Pancreas (tissue), 10 donors: ENCODE measurements at places on chromosomes 2 and 18. TPM values are rescaled to one million over a fixed set of nuclear protein-coding genes. Genes with fewer than 3 reads are reported as not detected.

The ALPP gene
- total RNA-seq: not detected

The DIS3L2 gene
- total RNA-seq: 13.0 TPM

The KCTD1 gene
- total RNA-seq: 9.2 TPM

The CCDC148 gene
- 0.58 TPM for total RNA-seq

The KIDINS220 gene
- total RNA-seq: 34.3 TPM

The POTEF gene
- not detected for total RNA-seq

The HDHD2 gene
- total RNA-seq: 28.0 TPM

The ATP6V1C2 gene
- 0.06 TPM for total RNA-seq

- H3K36me3 ChIP-seq: no peaks in the 10 kb centered on the region
- H3K4me1 ChIP-seq: no peaks in the 10 kb centered on the region
- H3K4me3 ChIP-seq: no peak overlapping the region
- no peak for DNase-seq
- H3K27ac ChIP-seq: no peak overlapping the region
Measured at GRCh38 chr2:161426455-161426921, 10.4 kb downstream of the TBR1 start.

- H3K4me3 ChIP-seq: no peak overlapping the region
- H3K27ac ChIP-seq: no peak overlapping the region
- no peaks in the 10 kb centered on the region for H3K36me3 ChIP-seq
- H3K4me1 ChIP-seq: peaks cover 30% of the 10 kb centered on the region
Measured at GRCh38 chr2:172467382-172467781, 40.0 kb downstream of the ITGA6 start.

- no peaks in the 10 kb centered on the region for H3K27me3 ChIP-seq
- H3K36me3 ChIP-seq: no peaks in the 10 kb centered on the region
- peaks cover 39% of the 10 kb centered on the region for H3K4me1 ChIP-seq
- peak; percentile 69 for DNase-seq
- peak overlapping the region; percentile 61 for H3K27ac ChIP-seq
- no peak overlapping the region for H3K4me3 ChIP-seq
Measured at GRCh38 chr2:85470850-85471800, 52.6 kb downstream of the SH2D6 start.

- no peak overlapping the region for H3K4me3 ChIP-seq
- no peak overlapping the region for H3K27ac ChIP-seq
- H3K36me3 ChIP-seq: no peaks in the 10 kb centered on the region
- peaks cover 17% of the 10 kb centered on the region for H3K4me1 ChIP-seq
Measured at GRCh38 chr2:168346725-168347477, 99.5 kb upstream of the STK39 start.

DNA sequence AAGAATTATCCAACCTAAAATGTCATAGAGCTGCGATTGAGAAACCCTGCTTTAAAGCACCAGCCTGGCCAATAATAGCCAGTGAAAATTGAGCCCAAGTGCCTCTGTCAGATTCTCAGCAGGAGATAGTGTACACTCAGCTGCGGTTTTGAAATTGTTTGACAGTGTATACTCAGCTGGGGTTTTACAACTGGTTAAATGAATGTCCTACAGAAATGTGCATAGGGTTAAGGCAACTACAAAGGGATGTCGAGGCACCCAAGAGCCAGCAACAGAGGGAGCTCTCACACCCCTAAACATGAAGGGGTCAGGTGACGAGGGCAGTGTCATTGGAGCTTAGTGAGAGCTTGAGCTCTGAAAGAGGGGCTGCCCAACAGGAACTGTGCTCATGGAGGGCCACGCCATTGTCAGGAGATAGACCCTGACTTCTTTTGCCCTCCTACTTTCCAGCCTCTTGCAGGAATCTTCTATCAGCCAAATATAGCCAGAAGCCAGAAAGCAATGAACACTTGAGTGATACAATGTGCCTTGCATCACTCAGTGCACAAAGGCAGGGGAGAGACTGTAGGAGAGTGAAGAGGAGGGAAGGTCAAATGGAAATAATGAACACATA lies 15.1 kb downstream of the ACTG2 start:
- no peaks in the 10 kb centered on the region for H3K27me3 ChIP-seq
- no peak overlapping the region for H3K27ac ChIP-seq
- no peak overlapping the region for H3K4me3 ChIP-seq
- DNase-seq: no peak

DNA sequence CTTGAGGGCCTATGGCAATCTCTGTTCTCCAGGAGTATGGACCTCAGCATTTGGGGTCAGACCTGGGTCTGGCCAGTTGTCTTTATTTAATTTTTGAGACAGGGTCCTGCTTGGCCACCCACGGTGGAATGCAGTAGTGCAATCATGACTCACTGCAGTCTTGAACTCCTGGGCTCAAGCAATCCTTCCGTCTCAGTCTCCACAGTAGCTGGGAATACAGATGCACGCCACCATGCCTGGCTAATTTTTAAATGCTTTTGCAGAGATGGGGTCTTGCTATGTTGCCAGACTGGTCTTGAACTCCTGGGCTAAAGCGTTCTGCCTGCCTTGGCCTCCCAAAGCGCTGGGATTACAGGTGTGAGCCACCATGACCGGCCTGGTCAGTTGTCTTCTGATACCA lies 46.4 kb upstream of the INHBB start:
- H3K36me3 ChIP-seq: no peaks in the 10 kb centered on the region
- H3K27ac ChIP-seq: no peak overlapping the region
- no peak overlapping the region for H3K4me3 ChIP-seq
- DNase-seq: no peak
- no peaks in the 10 kb centered on the region for H3K27me3 ChIP-seq

- H3K27ac ChIP-seq: no peak overlapping the region
- no peaks in the 10 kb centered on the region for H3K4me1 ChIP-seq
- no peak for DNase-seq
- H3K4me3 ChIP-seq: no peak overlapping the region
- no peaks in the 10 kb centered on the region for H3K36me3 ChIP-seq
Measured at GRCh38 chr2:237558961-237559641, 7.3 kb upstream of the PRLH start.

DNA sequence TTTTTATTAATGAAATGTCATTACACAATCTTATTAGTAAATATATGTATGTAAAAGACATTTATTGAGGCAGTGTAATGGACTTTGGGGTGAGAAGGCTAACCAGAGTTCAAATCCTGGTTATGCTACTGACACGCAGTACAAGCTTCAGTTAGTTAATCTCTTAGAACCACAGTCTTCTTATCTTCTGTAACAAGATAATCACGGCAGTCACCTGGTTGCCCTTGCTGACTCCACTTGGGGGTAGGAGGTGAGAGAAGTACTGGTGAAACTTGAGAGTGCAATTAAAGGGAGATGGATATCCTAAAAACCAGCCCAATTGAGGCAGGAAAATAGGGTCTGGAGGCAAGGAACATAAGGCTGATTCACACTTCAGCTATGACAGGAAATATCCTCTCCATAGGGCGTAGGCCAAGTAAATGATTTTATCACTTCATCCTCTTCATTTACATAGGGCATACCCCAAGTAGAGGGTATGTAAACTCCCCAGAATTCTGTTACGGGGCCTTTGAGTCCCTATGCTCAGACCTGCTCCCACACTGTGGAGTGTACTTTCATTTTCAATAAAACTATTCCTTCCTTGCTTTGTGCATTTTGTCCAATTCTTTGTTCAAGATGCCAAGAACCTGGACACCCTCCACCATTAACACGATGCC lies 21.3 kb downstream of the SKA1 start:
- H3K4me3 ChIP-seq: no peak overlapping the region
- H3K4me1 ChIP-seq: no peaks in the 10 kb centered on the region
- no peak for DNase-seq
- no peak overlapping the region for H3K27ac ChIP-seq
- H3K27me3 ChIP-seq: no peaks in the 10 kb centered on the region

DNA sequence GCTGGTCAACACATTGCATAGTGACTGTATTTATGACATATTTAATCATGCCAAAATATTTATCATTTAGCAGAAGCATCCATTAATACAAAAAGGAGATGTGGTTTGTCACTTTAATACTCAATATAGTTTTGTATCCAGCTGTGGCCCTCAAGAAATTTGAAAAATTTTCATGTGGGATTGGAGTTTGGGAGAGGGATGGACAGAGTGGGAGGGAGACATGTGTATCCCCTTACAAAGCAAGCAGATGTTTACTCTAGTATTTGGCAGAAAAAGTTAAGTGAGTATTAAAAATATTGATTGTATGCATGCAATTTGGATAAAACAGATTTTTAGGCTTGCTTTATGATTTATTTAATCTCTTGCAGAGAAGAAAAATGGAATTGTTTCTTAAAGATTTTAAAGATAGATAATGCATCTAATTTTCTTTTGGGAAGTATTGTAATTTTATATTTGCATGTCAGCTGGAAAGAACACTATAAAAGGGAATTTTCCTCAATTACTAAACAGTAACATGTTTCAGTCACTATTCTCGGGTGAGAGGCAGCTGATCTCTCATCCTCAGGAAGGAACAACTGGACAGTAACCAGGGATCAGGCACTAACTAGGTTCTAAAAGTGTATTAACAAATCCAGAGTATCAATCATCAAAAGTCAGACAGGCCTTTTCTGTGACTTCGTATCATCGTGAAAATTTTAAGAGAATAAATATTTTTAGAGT lies 1184.7 kb upstream of the NXPH2 start:
- no peaks in the 10 kb centered on the region for H3K27me3 ChIP-seq
- no peak overlapping the region for H3K4me3 ChIP-seq
- no peak for DNase-seq
- H3K36me3 ChIP-seq: no peaks in the 10 kb centered on the region
- no peak overlapping the region for H3K27ac ChIP-seq

DNA sequence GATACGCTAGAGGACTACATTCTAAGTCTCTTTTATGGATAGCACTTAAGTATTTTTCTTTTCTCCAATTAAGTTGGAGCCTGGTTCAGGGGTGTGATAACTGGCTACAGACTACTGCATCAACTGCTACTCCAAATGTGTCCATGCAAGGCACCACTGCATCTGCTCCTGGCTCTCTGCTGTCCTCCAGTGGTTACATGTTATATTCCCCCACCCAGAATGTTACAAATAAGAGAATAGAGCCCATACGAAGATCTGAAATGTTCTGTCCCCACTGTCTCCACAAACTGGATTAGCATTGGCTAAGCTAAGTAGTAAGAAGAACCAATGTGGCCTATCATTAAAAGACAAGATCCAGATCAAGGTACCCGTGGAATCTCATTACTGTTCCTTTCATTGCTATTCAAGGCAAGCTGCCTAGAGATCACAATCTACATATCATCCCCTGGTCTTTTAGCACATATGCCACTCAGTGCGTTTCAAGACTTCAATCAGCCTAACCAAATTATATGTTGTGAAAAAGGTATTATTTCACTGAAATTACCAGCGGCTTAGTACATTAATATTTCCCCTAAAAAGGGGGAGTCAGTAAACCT lies 308.3 kb upstream of the SLC8A1 start:
- no peak overlapping the region for H3K27ac ChIP-seq
- H3K27me3 ChIP-seq: no peaks in the 10 kb centered on the region
- no peak overlapping the region for H3K4me3 ChIP-seq
- no peaks in the 10 kb centered on the region for H3K36me3 ChIP-seq
- H3K4me1 ChIP-seq: no peaks in the 10 kb centered on the region

DNA sequence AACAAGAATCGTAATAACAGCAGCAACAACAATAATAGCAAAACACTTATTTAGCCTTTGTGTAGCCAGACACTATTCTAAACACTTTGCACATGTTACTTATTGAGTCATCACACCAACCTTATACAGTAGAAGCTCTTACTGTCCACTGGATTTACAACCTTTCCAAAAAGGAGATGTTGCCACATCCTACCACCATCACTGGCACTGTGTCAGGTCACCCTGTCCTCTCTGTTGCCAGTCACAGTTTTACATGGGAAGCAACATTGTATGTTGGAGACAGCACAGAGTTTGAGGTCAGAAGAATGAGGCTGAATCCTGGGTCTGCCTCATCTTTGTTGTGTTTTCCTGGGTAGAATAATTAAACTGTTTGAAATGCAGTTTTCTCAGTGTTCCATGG lies 201.4 kb upstream of the EPAS1 start:
- DNase-seq: no peak
- no peak overlapping the region for H3K4me3 ChIP-seq
- H3K36me3 ChIP-seq: no peaks in the 10 kb centered on the region
- H3K27ac ChIP-seq: no peak overlapping the region

DNA sequence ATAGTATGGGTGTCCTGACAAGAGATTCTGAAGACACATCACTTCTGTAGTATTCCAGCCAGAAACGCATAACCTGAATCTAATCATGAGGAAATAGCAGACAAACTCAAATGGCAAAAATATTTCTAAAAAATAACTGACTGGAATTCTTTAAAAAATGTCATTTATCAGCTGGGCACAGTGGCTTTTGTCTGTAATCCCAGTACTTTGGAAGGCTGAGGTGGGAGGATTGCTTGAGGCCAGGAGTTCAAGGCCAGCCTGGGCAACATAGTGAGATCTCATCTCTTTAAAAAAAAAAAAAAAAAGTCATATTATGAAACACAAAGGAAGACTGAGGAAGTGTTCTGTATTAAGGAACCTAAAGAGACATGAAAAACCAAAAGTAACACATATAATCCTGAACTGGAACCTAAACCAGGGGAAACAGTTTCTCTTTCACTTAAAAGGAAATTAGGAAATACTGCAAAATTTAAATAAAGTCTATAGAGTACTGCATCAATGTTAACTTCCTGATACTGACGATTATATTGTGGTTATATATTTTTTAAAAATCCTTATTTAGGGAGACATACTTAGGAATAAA lies 29.9 kb downstream of the SESTD1 start:
- H3K4me1 ChIP-seq: no peaks in the 10 kb centered on the region
- DNase-seq: no peak
- no peak overlapping the region for H3K27ac ChIP-seq

- DNase-seq: peak; percentile 43
- no peak overlapping the region for H3K4me3 ChIP-seq
- H3K27ac ChIP-seq: peak overlapping the region; percentile 60
- H3K36me3 ChIP-seq: no peaks in the 10 kb centered on the region
- no peaks in the 10 kb centered on the region for H3K27me3 ChIP-seq
- no peaks in the 10 kb centered on the region for H3K4me1 ChIP-seq
Measured at GRCh38 chr2:8543383-8544170, 138.3 kb upstream of the ID2 start.
